Cortex of kidney (tissue), 1 donor: ENCODE measurements at places on chromosomes 1 and 21.

- no peak for DNase-seq
Measured at GRCh38 chr1:187390215-187390818, 561.6 kb downstream of the PLA2G4A start.

- no peak for DNase-seq
Measured at GRCh38 chr1:119883826-119884225, 12.5 kb downstream of the ADAM30 start.

GRCh38 chr1:150970808-150971582, 3.6 kb downstream of the CERS2 start:
- no peak for DNase-seq

DNA sequence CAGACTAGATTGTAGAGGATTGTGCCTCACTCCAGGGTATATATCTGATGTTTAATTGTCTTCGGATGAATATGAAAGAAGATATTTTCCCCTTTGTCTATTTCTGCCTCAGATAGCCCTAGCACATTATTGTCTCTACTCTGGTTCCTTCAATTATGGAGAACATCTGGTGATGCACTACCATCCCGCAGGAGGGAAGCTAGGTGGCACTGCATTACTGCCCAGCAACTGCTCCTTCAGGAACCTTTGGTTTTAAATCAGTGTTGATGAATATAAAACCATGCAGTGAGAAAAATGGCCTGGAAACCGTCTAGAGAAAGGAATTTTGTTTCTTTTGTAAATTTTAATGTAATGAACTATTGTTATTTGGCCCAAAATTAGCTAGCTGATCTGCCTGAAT, 68.5 kb downstream of the GPR88 start:
- DNase-seq: no peak

GRCh38 chr1:156503698-156504437, 3.3 kb upstream of the MEF2D start:
- no peak for DNase-seq
